ENCODE measurements at places on chromosomes 2 and 18. TPM values are rescaled to one million over a fixed set of nuclear protein-coding genes. Genes with fewer than 3 reads are reported as not detected.

GRCh38 chr2:32780961-32781360 is 153.1 kb downstream of the TTC27 start:
- no peaks in the 10 kb centered on the region for H3K27me3 ChIP-seq
- no peak overlapping the region for H3K27ac ChIP-seq
- peaks cover 48% of the 10 kb centered on the region for H3K36me3 ChIP-seq

Gene SLC25A12
- 19.8 TPM for polyA plus RNA-seq

- H3K36me3 ChIP-seq, result no peaks in the 10 kb centered on the region
- H3K4me3 ChIP-seq, result peak within 1 kb of the TSS; percentile 37
- peak; percentile 10 for DNase-seq
- H3K27ac ChIP-seq, result no peak within 1 kb of the TSS
These were observed at the start of gene PROKR1 for GRCh38 chr2:68643011-68643873. TSS of gene PROKR1 (plus strand) at chr2:68643579. CDS start at chr2:68645822, 2,243 bp downstream.

DNA sequence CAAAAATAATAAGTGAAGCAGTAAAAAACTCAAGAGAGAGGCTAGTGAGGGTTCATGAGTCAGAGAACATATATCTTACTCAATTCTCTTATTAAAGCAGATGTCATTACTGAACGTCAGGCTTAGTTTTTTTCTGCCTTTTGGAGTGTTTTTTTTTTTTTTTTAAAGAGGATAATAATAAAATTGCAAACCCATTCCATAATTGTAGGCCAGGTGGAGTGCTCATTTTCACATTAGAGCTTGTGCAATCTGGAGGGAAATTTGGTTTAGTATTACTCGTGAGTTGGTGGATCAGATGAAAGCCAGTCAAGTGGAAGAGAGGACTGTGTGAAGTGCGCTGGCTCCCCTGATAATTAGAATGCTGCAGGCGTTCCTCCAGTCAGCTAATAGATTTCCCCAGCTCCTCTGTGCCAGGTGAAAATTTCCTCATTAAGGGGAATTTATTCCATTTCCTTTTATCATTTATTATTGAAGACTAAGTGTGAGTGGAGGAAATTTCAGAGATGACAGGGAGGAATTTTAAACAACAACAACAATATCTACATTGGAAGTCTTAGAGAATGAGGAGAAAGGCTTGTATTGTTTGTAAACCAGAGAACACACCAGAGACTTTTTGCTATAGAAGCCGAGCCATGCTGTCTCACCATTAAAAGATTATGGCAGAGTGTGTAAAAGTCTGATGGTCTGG is 74.6 kb downstream of the CPS1 start:
- no peaks in the 10 kb centered on the region for H3K27me3 ChIP-seq
- no peaks in the 10 kb centered on the region for H3K4me1 ChIP-seq
- no peak for DNase-seq
- no peak overlapping the region for H3K4me3 ChIP-seq

Gene TMEM198
- polyA plus RNA-seq, result not detected

GRCh38 chr2:71796174-71796593 is 342.8 kb downstream of the DYSF start:
- no peak overlapping the region for H3K27ac ChIP-seq
- no peaks in the 10 kb centered on the region for H3K27me3 ChIP-seq
- H3K4me1 ChIP-seq, result no peaks in the 10 kb centered on the region
- DNase-seq, result no peak
- H3K4me3 ChIP-seq, result no peak overlapping the region
- H3K36me3 ChIP-seq, result no peaks in the 10 kb centered on the region

- H3K4me1 ChIP-seq, result peaks cover 9% of the 10 kb centered on the region
- no peaks in the 10 kb centered on the region for H3K36me3 ChIP-seq
- no peak for DNase-seq
- H3K27ac ChIP-seq, result no peak overlapping the region
- H3K4me3 ChIP-seq, result no peak overlapping the region
These were observed 103.4 kb upstream of the ITGA6 start for GRCh38 chr2:172323861-172324597.

- peaks cover 9% of the 10 kb centered on the region for H3K4me1 ChIP-seq
- H3K36me3 ChIP-seq, result no peaks in the 10 kb centered on the region
- H3K27me3 ChIP-seq, result peaks cover 2% of the 10 kb centered on the region
- no peak for DNase-seq
These were observed 113.0 kb downstream of the TGFA start for GRCh38 chr2:70440621-70441020.
